ENCODE measurements at places on chromosomes 12 and 14. TPM values are rescaled to one million over a fixed set of nuclear protein-coding genes. Genes with fewer than 3 reads are reported as not detected.

Gene AJUBA
- polyA plus RNA-seq: 0.72 TPM

Gene CCND2
- polyA plus RNA-seq: 51.8 TPM

Gene ISCA2
- 114 TPM for polyA plus RNA-seq

Gene OR9K2
- polyA plus RNA-seq: not detected

Gene PFDN5
- polyA plus RNA-seq: 1,792 TPM

Gene ZDHHC17
- polyA plus RNA-seq: 9.4 TPM

Gene BEGAIN
- polyA plus RNA-seq: 0.29 TPM
